ENCODE measurements at places on chromosomes 7 and 10. TPM values are rescaled to one million over a fixed set of nuclear protein-coding genes. Genes with fewer than 3 reads are reported as not detected.

The EN2 gene
- total RNA-seq = 7.2 TPM

The MOGAT3 gene
- not detected for total RNA-seq

The GPR26 gene
- not detected for total RNA-seq

The FZD8 gene
- 3.5 TPM for total RNA-seq

DNA sequence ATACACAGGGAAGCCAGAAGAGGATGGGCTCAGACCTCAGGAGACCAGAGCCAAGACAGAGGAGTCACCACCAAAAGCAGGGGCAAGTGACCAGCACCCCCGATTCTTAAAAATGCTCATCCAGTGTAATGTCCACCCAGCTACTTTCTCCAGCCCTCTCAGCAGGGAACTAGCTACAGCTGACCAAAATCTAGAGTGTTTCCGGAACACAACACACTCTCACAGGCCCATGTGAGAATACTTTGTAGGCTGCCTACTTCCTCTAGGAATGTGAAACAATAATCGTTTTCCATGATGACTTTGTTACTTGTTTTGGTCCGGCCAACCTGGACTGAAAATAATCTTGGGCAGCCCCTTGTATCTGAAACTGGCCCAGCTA lies 14.5 kb downstream of the PSAP start:
- no peak for DNase-seq

DNA sequence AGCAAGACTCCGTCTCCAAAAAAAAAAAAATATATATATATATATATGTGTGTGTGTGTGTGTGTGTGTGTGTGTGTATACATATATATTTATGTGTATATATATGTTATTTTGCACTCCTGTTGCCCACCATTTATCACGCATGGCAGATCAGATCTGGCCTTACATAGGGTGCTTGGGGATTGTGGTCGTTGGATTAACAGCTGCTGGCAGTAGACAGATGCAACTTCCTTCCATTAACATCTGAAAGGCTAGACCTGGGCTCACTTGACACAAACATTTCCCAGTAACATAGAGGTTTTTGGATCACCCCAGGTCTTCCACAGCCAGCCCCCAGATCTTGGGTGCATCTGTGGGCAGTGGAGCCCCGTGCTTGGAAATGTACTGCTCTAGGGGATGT lies 40.8 kb upstream of the DLD start:
- no peak for DNase-seq

DNA sequence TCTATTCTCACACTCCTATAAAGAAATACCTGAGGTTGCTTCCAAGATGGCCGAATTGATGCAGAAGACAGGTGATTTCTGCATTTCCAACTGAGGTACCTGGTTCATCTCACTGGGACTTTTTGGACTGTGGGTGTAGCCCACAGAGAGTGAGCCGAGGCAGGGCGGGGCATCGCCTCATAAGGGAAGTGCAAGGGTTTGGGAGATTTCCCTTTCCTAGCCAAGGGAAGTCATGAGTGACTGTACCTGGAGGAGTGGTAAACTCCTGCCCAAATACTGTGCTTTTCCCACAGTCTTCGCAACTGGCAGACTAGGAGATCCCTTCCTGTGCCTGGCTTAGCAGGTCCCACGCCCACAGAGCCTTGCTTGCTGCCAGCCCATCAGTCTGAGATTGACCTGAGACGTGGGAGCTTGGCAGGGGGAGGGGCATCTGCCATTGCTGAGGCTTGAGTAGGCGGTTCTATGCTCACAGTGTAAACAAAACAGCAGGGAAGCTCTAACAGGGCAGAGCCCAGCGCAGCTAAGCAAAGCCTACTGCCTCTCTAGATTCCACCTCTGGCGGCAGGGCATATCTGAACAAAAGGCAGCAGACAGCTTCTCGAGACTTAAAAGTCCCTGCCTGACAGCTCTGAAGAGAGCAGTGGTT lies 152.2 kb downstream of the ARL4A start:
- DNase-seq = peak; percentile 32

DNA sequence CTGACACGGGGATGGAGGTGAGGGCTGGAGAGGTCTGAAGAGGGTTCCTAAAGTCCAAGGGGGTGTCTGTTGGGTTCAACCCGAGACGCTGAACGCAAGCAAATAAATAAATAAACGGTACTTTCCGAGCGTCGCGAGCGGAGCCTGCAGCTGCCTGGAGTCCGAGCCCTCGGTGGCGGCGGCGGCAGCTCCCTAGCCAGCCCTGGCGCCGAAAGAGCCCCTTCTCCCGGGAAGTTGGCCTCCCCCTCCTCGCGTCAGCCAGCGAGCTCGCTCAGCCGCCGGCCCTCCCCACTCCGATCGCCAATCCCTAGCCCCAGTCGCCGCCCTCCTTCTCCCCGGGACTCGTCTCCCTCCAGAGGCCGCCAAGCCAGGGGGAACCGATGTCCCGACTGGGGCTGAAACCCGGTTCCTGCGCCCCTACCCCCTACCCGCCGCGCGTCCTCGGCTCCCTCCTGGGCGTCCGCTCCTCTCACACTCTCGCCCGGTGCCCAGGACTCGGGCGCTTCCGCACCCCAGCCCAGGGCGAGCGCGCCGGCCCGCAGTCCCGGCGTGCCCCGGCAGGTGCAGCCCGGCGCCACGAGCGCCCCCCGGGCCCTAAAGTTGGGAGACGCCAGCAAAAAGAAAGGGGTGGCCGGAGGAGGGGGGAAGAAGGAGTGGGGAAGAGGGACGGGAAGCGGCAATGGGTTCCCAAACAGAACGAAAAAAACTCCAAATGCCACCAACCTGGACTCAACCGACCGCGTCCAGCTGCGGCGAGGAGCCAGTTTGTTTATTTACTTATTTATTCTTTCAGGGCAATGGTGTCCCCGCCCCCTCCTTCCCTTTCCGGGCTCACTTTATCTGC lies at the start of gene GFRA1:
Gene GFRA1 (minus strand): TSS at position 767 of the 844 bp plus-strand sequence. CDS start 1,177 bp downstream, outside the sequence.
- DNase-seq = peak; percentile 36

- DNase-seq = no peak
Measured at GRCh38 chr7:74126220-74126880, 42.7 kb downstream of the LIMK1 start.

DNA sequence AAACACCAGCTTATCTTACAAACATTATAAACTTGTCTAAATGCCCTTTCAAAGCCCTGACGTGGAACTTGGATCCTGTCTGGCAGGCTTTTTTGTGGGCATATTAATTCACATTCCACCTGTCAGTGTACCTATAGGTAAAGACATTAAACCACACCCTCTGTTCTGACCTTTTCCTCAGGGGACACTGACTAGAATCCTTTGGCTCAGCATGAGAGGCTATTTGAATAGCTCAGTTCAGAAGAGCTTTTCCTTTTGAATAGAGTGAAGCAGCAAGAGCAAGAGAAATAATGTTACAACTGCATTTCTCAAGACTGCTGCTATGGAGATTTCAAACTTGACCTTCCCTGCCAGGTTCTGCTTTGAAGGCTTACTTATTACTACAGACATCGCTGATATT lies 76.9 kb downstream of the CYP51A1 start:
- no peak for DNase-seq

DNA sequence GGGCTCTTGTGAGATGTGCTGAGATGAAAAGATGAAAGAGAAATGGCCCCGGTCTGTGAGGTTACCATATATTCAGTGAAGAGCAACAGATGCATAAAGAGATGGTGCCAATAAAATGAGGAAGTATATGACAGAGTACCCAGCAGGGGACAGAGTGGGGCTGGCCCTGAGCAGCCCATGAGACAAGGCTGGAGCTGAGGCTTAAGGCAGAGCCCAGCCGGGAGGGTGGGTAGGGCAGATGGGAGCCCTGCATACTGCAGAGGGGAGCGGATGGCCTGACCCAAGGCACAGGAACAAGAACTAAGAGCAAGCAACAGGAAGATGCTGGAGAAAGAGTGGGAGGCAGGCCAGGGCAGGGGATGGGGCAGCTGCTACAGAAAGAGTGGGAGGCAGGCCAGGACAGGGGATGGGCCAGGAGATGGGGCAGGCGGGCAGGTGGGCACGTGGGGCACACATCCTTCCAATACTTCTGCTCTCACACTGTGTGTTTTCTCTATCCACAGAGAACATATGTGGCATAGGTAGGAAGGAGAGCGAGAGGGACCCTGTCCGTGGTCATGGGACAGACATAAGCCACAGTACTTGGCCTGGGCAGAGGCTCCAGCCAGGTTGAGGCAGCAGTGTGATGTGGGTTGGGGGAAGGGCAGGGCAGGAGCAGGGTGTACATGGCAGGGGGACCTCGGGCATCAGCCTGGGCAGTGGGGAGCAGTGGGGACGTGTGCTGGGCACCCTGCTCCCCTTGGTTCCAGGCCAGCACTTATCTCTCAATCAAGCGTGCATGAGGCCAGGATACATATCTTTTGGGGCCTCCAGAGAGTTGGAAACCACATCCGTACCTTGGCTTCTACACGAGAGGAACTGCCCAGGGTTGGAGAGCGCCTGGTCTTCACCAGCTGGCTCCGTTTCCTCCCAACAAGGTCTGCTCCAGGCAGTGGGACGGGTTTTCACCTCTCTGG lies 91.6 kb upstream of the IKZF1 start:
- no peak for DNase-seq
